Cardiac septum (tissue), 1 donor: ENCODE measurements at places on chromosomes 4 and X. TPM values are rescaled to one million over a fixed set of nuclear protein-coding genes. Genes with fewer than 3 reads are reported as not detected.

NOX1 gene
- not detected for total RNA-seq

DRD5 gene
- not detected for total RNA-seq

DNA sequence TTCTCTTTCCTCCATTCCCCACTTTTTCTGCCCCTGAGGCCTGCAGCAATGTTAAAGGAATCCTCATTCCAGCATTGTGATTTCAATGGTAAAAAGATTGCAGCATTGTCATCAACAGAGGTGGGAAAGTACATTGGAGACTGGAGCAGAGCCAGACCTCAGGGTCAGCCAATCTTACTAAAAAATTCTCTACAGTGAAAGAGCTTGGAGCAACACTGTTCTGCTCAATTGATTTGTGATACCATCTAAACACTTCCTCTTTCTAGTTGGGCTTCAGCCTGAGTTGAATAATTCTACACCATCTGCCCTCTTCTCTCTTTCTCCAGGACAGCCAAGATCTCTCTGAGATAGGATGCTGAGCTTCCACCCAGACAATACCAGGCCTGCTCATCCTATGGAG is 176.5 kb downstream of the AR start:
- DNase-seq = no peak

DNA sequence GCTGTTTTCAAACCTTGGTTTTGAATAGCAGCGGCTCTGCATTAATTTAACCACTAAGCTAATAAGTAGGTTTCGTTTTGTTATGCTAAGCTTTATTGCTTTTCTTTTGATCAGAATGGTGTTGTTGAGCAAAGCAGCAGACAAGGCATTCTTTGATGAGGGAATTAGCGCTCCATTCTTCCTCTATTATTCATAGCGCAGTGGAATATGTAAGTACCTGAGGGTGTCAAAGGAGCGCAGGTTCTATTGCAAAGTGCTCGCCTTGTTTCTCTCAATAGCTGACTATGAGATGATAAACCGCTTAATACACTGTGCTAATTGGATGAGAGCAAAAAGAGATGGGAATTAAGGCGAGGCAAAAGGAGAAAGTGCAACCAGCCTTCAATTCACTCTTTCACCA is 16.3 kb downstream of the ARX start:
- DNase-seq = no peak

- no peak for DNase-seq
Observed at GRCh38 chrX:71638409-71638808, 20.1 kb upstream of the CXCR3 start.

- DNase-seq = no peak
Observed at GRCh38 chrX:109268340-109268739, 213.5 kb downstream of the GUCY2F start.

DNA sequence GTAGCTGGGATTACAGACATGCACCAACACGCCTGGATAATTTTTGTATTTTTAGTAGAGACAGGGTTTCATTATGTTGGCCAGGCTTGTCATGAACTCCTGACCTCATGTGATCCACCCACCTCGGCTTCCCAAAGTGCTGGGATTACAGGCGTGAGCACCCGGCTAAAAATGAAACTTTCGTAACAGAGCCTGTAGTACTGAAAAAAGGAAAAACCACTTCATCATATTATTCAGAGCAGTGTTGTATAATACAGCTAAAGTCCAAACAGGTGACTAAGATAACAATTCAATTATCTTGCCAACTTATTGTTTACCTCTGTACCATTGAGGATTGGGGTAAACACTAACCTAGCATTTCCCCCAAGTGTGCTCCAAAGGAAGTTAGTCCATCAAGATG is 43.9 kb upstream of the HPRT1 start:
- DNase-seq = no peak

DNA sequence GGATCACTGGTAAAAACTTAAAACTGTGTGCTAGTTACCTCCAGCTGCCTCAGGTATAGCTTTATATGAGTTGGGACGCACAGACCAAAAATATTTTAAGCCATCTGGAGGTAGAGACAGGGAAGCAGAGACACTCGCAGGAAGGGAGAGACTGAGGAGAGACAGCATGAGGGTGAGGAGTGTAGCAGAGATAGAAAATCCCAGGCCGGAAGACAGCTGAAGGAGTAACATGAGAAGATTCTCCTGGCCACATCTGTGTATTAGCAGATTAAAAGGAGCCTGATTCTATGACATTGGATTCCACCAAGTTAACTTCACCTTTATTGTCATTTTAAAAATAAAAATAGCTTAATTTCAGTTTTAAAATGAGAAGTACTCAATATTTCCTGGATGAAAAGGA is 84.3 kb downstream of the PDLIM5 start:
- DNase-seq = no peak
